ENCODE measurements at places on chromosomes 2 and 18.
A peak's percentile ranks its signal among the peaks of the same experiment; 100 is the strongest.

DNA sequence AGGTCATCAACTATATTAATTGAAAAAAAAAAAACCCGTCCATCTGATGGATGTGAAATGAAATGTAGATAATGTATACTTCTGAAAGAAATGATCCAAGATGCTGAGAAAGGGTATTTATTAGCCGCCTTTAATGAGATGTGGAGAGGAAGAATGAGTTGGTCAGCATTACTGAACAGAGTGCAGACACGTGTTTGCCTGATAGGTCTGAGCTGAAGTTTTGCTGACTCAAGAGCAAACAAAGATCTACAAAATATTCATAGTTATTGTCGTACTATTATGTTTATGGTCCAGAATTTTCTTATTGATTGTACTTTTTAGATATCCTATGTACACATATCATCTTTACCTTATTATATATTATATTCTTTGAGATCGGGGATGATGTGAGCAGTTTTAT lies 235.3 kb downstream of the RDH14 start:
- DNase-seq = no peak

GRCh38 chr2:27306573-27307286 lies 1.5 kb downstream of the UCN start:
- no peak for DNase-seq

DNA sequence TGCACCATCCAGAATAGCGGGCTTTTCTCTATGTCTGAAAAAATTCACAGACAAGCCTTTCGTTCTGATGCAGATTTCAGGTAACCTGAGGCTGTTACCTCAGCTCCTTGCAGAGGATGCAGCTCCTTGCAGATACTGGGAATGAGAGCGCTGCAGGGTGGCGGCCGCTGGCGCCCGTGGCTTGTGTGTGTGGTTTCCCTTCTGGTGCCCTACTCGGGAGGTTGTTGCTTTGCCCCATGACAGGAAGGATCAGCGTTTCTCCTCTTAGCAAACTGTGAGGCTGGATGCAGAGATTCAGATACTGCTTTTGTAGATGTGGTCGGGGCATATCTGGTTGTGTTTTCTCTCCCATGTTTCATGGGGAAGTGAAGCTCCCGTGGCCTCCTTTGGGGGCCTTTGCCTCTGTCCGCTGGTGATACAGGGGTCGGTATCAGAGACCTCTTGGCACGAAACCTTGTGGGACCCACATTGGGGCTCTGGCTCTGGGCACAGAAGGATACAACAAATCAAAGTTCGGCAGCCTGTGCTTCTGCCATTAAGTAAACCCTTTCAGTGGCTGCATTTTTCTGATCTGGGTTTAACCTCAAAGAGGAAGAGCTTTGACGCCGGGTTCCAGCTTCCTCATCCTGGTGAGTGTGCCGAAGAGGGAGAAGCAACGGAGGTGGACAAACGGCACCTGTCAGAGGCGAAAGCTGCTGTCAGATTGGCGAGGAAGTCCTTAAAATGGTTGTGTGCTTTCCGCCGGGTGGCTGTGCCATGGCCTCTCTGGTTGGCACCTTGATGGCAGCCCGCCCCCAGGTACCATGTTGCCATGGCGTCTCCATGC lies 127.8 kb downstream of the MBP start:
- DNase-seq = peak; percentile 80

GRCh38 chr2:113126845-113127645 lies at the start of gene IL1RN:
TSS of gene IL1RN (plus strand) at chr2:113127598. CDS start at chr2:113127625, 27 bp downstream.
- peak; percentile 72 for DNase-seq

GRCh38 chr2:120624738-120625446 lies 110.8 kb upstream of the GLI2 start:
- peak; percentile 70 for DNase-seq
